ENCODE measurements at places on chromosomes 1 and 21.

GRCh38 chr1:212640223-212640878, 31.8 kb downstream of the ATF3 start:
- DNase-seq, result no peak

DNA sequence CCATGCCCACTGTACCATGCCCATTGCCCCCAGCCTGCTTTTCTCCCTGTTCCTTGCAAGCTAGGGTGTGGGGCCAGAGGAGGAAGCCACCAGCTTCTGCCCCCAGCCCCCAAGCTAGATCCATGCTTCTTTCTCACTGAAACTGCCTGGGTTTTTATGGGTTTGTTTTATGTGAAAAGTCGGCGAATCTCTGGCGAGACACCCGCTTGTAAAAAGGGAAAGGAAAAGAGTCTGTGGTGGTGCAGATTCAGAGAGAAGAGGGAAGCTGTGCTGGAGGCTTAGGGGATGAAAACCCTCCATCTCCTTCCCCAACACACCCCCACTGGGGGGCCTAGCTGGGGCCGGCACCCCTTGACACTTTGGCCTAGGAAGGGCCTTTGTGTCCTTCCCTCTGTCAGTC, 26.2 kb downstream of the GRHL3 start:
- DNase-seq, result no peak

DNA sequence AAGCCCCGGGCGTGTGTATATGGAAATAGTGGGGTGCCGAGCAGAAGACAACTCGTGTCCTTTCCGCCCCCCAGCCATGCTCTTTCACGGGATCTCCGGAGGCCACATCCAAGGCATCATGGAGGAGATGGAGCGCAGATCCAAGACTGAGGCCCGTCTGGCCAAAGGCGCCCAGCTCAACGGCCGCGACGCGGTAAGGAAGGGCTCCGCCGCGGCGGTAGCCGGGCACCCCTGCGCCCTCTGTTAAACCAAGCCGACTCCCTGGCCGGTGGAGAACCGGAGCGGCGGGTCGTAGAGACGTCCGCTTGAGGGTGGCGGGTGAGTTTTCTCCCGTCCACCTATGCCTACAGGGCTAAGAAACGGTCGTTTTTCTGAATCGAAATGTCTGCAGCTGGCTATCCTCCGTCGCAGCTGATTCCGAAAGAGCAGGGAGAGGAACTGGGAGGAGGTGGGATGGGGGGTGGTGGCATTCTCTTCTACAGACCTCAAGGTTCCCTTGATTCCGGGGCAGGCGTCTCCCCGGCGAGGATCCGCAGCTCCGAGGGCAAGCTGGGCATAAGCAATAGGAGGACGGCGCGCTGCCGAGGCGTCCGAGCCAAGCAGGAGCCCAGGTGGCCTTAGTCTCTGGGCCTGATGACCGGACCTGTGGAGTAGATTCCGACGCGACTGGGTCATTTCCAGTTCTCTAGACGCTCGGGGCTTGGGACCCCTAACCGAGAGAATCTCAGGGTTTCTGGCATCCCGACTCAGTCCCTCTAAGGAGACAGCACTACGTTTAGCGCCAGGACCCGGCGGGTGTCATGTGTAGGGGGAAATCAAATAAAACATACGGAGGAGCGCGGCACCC, 856 bp downstream of the LHX9 start:
- DNase-seq, result no peak

GRCh38 chr1:105004515-105004914, 1254.8 kb downstream of the AMY1C start:
- DNase-seq, result no peak

DNA sequence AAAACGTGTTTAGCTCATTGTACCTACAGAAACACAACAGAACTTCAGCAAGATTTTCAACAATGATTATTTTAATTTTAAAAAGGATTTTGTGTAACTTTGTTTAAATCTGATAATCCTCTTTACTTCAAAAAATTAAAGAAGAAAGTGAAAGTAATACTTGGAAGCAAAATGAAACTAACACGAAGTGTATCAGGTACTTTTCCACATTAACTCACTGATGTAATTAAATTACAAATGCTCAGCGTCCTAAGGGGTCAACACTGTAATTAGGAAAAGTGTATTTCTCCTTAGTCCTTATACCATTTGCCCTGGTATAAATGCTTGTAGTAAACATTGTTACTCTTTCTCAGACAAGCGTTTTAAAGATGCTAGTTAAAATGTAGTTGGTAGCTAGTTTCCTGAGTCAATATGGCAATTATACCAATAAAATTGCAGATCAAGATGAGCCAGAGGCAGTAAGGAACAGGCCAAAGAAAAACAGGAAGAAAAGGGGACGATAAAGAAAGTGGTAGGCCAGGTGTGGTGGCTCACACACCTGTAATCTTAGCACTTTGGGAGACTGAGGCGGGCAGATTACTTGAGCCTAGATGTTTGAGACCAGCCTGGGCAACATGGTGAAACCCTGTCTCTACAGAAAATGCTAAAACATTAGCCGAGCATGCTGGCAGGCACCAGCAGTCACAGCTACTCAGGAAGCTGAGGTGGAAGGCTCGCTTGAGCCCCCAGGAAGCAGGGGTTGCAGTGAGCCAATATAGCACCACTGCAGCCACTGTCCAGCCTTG, 553.0 kb downstream of the SMYD3 start:
- DNase-seq, result no peak

DNA sequence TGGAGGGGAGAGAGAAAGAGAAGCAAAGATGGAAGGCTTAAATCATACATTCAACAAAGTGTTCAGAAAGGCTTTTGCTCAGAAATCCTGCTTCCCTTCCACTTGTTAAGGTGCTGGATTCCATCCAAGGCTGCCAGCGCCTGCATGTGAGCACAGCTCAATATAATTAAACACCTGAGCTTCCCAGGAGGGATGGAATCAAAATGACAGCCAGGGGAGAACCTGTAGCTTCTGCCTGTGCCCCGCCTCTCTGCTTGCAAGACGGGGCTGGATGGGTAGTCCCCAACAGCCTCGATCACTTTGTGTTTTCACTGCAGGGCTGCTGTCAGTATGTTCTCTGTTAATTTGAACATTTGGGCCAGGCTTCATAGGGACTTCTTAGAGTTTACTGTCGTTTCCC, 225.7 kb downstream of the KCNH1 start:
- DNase-seq, result no peak

DNA sequence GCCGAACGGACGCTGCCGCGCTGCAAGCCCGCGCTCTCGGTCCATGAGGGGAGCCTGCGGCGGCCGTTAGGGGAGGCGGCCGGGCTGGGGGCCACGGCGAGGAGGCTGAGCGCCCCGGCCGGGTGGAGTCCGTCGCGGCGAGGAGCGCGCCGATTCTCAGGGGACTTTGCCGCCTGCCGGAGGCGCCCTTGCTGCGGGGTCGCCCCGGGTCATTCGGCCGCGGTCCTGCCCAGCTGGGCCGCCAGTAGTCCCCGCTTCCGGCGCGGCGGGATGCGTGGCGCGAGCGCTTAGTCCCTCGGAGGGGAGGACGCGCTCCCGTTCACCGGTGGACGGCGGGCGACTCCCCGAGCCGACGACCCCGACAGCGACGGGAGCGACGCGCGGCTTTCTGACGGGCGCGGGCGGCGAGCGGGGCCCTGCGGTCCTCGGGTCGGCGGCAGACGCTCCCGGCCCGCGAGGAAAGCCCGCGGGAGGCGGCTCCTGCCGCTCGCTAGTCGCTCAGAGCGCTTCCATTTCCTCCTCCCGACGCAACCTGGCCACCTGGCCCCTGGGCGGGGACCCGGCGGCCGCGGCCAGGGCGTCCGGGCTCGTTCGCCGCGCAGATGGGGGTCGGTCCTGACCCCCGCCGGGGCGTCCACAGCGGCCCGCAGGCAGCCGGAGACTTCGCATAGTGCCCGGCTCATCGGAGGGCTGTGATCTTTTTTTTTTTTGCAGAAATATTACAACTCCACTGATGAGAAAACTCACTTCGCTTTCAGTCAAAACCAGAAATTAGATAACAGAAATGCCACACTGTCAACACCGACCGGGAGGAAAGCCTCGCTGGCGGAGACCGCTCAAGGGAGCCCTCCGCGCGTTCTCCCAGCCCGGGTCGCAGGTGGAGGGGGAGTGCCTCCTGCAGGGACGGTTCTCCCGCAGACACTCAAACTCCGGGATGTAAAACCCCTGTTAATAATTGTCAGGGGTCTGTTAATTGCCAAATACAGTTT, 641 bp upstream of the ZBTB21 start:
- no peak for DNase-seq

DNA sequence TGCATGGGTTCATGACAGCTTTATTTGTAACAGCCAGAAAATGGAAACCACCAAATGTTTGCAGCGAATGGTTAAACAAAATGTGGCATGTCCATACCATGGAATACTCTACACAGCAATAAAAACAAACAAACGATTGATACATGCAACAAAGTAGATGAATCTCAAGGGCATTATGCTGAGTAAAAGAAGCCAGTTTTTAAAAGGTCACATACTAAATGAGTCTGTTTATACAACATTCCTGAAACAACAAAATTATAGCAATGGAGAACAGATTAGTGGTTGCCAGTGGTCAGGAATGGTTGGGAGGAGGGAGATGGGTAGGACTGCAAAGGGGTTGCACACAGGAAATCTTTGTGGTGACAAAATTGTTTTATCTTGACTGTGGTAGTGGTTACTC, 202.4 kb upstream of the UBE2U start:
- no peak for DNase-seq
